ENCODE measurements at places on chromosomes 3 and 15. TPM values are rescaled to one million over a fixed set of nuclear protein-coding genes. Genes with fewer than 3 reads are reported as not detected.

DNA sequence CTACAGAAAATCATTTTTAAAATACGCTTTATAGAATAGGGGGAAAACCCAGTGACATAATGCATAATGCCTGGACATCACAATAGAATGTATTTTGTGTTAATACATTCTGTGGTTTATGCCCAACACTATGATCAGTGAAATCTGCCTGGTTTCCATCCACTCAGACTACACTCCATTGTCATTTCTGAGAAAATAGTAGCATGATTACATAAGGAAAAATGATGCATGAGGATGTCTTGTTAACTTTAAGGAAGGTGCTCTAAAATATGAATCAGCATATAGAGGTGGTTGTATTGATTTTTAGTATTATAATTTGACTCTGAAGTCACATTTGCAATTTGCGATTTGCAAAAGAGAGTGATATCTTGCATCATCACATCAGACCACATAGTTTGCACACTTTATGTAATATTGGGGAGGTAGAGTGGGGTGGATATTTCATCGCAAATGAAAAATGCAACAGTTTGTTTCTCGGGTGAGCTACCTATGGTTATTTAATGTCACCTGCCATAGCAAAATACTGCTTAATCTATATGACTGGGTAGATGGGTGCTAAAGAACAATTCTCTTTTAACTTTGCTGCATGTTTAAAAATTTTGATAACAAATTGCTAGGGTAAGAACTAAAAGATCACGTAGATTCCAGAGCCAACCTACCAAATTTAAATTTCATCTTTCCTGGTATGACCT, 403.9 kb downstream of the IL5RA start:
- no peak for DNase-seq

DNA sequence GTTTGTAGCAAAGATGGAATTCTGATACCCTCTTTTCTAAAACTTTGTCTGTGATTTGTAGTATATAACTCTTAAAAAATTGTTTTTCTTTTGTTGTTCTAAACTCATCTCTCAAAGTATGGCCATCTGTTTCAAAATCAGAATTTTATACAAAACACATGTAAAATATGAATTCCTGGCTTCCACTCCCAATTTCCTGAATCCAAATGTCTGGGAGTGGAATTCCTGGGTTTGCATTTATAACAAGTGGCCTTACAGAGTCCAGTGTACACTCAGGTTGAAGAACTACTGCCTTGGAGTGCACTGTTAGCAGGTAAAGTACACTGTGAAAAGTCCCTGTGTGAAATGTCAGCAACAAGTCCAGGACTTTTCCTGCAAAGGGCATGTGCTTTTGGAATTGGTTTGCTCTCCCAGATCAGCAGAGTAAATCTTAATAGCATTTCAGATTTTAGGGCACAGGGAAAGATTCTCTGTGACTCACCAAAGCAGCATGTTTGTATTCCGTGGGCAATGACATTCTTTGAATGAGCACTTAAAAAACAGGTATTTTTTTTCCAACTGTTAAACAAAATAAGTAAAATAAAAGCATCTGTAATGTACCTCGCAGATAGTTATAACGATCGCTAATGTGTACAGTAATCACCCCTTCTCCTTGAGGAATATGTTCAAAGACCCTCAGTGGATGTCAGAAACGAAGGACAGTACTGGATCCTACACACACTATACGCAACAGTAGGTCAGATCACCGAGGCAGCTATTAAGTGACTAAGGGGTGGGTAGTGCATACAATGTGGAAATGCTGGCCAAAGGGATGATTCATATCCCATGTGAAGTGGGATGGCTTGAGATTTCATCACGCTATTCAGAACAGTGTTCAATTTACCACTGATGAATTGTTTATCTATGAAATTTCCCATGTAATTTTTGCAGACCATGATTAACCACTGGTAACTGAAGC, 2.0 kb upstream of the CLDN16 start:
- no peak for DNase-seq

GRCh38 chr15:57133127-57133968, 214.9 kb downstream of the TCF12 start:
- DNase-seq, result no peak

DNA sequence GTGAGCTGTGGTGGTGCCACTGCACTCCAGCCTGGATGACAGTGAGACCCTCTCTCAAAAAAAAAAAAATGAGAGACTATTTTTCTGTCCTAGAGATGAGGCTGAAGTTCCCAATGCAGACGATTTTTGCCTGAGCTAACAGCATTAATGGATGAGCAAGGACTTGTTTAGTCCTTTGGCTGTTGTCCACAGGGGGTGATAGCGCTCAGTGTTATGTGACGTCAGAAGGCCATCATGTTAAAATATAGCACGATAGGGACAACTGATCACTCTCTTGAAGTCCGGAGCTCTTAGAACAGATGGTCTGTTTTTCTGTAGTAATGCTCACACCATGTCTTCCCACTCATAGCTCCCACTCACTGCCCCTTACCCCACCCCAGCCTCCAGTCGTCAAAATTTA, 6.8 kb downstream of the TRNT1 start:
- no peak for DNase-seq

DNA sequence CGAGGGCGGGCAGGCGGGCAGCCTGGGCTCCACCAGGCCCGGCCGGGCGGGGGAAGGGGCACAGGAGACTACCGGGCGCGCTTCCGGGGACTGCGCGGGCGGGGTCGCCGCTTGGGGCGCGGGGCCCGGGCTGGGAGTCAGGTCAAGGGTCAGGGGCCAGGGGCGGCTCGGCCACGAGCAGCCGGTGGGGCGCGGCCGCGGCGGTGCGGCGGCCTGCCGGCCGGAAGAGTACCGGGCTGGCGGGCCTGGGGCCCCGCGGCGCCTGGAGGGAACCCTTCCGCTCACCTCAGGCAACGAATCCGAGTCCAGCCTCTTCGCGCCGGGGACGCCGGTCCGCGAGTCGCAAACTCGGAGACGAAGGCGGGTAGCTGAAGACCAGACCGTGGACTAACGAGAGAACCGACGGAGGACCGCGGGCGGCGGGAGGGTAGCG, 225 bp downstream of the RHOA start:
- DNase-seq, result peak; percentile 71

- DNase-seq, result no peak
These were observed 312.7 kb downstream of the TLE3 start for GRCh38 chr15:69784798-69785566.

Gene SH2D7
- not detected for polyA plus RNA-seq

Gene KIF7
- polyA plus RNA-seq, result not detected

Gene GATA2
- not detected for polyA plus RNA-seq
